Activated CD8-positive, alpha-beta memory T cell treated with anti-CD3 and anti-CD28 coated beads for 4 hours (primary cell): ENCODE measurements at places on chromosomes 6 and 20.

GRCh38 chr6:106255306-106255705 lies 70.3 kb downstream of the ATG5 start:
- no peak for DNase-seq

DNA sequence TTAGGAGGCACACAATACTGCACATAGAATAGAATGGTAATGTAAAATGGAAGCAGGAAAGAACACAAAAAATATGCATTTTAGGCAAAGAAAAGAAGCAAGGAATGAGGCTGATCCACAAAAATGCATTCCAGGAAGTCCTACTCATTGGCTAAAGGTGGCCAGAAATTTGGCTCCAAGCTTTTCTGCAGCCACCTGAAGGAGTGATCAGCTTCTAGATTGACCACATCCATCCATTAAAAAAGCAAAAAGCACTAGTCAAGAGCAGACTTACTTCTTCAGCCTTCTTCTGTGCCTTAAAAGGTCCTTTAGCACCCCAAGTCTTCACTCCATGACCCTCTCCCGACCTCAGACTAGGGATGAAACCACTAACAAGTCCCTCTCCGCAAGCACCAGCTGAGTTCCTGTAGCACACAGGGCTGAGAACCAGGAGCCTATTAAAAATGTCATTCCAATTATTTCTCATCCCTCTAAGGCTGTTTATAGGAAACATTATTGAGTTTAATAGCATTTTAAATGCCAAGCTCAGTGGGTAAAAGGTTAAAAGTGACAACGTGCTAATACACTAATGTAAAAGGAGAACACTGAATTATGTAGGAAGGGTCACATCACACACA lies 36.5 kb downstream of the TRAM2 start:
- no peak for DNase-seq

DNA sequence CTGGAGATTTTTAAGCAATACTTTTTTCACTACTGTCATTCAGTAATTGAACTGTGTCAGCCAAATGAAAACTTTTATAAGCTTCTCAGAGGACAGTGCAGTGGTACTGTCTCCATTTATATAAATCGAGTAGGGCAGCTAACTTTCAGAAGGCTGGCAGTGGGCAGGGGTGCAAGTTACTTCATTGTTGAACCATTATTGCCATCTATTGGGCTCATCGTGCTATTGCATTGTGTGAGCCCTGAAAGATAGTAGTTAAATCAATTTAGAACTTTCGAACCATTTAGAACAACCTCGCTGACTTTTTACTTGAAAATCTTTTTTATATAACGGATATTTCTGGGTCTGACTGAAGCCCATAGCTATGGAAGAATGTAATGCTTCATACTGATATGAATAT lies 347.8 kb upstream of the PLCB4 start:
- no peak for DNase-seq

DNA sequence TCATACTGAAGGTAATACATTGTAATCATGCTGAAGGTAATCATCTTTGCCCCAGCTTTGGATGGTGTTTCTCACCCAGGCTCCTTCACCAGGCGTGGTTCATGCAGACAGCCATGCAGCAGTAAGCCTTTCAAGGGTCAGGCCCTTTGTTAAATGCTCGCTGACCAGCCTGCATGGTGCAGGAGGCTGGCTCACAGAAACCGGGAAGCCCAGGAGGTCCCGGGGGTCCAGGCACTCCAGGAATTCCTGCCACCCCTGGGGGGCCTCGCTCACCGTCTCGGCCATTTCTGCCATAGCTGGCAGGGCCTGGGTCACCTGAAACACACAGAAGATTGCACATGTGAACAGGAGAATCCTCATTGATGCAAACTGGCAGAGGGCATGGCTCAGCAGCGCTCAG lies 86.1 kb downstream of the COL9A1 start:
- DNase-seq = no peak

- DNase-seq = no peak
These were observed 72.9 kb downstream of the TCP11 start for GRCh38 chr6:35068206-35068605.

DNA sequence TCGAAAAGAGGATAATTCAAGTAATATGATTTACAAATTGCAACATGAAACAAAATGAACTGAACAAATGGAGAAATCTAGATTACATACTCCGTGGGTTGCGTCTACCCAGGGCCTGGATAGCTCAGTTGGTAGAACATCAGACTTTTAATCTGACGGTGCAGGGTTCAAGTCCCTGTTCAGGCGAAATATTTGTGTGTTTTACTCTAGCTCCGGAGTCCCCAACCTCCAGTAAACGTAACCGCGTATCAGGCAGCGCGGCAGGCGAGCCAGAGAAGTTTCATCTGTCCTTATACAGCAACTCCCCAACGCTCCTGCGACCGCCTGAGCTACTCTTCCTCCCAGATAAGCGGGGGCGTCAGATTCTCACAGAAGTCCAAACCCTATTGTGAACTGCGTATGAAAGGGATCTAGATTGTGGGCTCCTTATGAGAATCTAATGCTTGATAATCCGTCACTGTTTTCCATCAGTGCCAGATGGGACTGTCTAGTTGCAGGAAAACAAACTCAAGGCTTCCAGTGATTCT lies 176.1 kb downstream of the TRIM27 start:
- DNase-seq = no peak

GRCh38 chr6:151870375-151870774 lies 62.9 kb downstream of the ESR1 start:
- DNase-seq = no peak

DNA sequence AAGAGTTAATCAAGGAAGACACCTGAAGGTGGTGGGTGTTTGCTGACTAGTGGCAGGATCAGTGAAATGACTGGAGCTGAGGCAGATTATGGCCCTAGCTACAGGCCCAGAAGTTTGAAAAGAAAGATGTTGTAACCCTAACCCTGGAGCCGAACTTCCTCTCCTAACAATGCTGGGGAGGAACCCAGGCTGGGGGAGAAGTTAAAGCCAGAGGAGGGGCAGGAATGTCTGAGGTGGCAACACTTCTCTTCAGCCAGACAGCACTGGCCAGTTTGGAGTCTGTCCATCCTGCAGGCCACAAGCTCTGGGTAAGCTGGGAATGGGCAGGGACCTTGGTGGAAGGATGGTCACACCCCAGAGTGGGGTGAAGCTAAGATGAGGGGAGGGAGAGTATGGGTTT lies at the start of gene LST1:
Gene LST1, plus strand, starts transcription at position 270 of the 400 bp plus-strand sequence. CDS start 1,023 bp downstream, outside the sequence.
- no peak for DNase-seq

DNA sequence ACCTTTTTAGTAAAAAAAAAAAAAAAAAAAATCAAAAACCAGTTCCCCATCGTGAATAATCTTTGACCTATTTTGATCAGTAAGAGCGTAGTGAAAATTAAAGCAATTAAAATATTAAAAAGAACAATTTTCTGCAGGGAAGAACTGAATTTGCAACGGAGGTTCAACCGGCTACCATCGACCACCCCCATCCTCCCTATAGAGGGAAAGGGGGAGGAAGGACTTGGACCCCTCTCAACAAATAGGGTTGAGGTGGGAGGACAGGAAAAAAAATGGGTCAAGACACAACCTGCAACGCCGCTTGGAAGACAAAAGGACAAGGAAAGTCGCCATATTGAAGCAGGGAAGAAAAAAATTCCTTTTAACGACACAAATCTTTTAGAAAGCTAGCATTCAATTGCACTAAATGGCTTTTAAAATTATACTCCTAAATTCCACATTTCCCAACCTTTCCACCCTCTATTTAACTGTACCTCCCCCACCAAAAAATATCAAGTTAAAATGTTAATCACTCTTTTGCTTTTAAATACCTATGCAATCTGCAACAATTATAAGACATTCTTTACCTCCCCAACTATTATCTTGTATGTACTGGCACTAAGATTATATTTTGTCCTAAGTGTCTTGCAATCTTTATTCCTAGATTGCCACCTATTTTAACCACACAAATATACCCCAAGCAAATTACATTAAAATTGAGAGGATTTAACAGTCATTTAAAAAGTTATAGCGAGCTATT lies 1.7 kb downstream of the PPP1R10 start:
- no peak for DNase-seq

DNA sequence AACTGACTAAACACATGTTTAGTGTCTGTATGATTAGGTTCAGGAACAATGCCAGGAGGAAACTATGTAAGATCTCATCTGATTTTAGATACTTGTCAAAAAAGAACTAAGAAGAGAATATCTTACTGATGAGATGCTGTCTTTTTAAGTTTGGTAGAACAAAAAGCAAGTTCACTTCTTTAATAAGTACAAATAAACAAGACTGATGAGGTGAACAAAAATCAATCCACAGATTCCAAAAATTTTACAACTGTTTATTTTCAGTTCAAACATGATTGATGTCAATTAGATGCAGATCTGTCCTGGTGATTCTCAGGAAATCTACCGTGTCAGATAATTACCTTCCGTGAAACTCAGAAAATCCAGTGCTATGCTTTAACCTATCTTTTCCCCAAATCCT lies 24.9 kb downstream of the EPHA7 start:
- no peak for DNase-seq

GRCh38 chr20:10856237-10857015 lies 182.6 kb upstream of the JAG1 start:
- no peak for DNase-seq

- DNase-seq = no peak
These were observed 10.9 kb downstream of the NINL start for GRCh38 chr20:25574411-25574810.

GRCh38 chr6:31901415-31901952 lies 402 bp downstream of the ZBTB12 start:
- DNase-seq = peak; percentile 46

- no peak for DNase-seq
These were observed 608.9 kb downstream of the MAFB start for GRCh38 chr20:40080041-40080652.

DNA sequence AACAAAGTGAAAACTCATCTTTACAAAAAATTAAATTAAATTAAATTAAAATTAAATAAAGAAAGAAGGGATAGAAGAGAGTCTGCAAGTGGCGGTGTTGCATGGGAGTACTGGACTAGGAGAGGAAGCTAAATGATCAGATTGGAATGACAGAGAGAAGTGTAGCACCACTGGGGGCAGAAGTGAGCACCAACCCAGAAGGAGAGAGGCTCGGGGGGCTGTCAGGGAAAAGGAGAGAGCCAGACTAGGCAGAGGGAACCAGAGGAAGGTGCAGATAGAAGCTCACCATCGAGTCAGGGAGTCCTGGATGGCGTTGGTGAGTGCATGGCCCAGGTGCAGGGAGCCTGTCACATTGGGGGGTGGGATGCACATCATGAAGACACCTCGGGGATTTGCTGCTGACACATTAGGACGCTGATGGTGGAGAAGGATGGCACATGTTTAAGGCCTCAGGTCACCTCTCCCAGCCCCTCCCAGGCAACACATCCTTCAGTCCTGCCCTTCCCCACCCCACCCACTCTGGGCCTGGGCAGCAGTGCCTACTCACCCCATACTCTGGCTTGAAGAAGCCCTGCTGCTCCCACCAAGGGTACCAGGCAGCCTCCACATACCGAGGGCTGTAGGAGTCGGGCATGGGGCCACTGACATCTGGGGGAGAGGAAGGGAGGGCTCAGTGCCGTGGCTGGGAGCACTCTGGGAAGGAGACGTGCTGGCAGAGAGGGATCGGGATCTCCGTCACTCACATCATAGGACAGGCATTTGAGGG lies 4.0 kb downstream of the VARS1 start:
- no peak for DNase-seq

DNA sequence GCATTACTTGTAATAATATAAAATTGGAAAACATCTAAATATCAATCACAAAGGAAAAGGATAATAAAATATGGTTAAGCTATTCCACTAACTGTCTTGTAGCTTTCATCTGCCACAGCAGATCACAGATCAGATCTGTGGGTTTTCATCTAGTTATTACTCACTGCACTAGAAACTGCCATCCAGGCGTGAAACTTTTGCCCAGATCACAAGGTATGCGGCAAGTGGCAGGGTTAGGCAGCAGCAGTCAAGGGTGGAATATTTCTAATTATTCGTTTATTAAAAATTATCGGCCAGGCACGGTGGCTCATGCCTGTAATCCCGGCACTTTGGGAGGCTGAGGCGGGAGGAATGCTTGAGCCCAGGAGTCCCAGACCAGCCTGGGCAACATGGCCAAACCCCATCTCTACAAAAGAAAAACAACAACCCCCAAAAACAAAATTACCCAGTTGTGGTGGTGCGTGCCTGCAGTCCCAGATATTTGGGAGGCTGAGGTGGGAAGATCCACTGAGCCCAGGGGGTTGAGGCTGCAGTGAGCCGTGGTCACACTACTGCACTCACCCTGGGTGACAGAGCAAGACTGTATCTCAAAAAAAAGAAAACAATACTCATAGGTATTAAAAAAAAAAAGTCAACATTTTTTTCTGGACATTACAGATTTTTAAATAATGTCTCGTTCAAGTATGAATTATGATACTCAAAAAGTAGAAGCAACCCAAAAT lies 32.1 kb downstream of the BEND3 start:
- no peak for DNase-seq

GRCh38 chr6:124927806-124928205 lies 34.4 kb upstream of the RNF217 start:
- DNase-seq = no peak

GRCh38 chr6:105095139-105095538 lies 84.7 kb downstream of the POPDC3 start:
- DNase-seq = no peak

GRCh38 chr6:163288915-163289314 lies 125.6 kb upstream of the QKI start:
- DNase-seq = no peak

- no peak for DNase-seq
These were observed 66.9 kb upstream of the CDH4 start for GRCh38 chr20:61185181-61185580.

GRCh38 chr6:41083072-41083471 lies 10.3 kb downstream of the NFYA start:
- no peak for DNase-seq

- no peak for DNase-seq
These were observed 83.9 kb upstream of the AFDN start for GRCh38 chr6:167742719-167743303.

- no peak for DNase-seq
These were observed 547.5 kb upstream of the ADGRB3 start for GRCh38 chr6:68087399-68088133.

DNA sequence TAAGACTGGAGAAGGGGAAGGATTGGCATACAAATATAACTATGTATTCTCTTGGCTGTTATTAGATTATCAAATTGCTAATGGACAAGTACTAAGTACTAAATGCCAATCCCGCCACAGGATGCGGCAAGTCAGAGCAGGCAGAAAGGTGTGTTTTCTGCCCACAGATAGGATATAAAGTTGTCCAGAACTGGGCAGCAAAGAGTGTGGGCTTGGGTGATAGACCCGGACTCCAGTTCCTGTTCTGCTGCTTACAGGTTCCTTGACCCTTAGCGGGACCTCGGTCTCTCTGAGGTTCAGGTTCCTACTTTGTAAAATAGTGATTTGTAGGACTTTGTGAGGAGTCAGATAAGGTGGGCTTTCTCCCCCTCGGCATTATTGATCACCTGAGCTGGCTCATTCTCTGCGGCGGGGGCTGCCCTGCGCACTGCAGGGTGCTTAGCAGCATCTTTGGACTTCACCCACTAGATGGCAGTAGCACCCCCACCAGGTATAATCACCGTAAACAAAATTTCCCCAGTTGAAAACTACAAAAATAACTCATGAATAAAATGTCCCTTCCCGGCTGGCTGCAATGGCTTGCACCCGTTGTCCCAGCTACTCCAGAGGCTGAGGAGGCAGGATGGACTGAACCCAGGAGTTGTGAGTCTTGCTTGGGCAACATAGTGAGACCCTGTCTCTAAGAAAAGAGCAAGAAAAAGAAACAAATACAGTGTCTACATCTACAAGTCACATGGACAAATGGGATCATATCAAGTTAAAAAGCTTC lies 193.1 kb downstream of the DOK5 start:
- no peak for DNase-seq
